Activated CD8-positive, alpha-beta T cell treated with anti-CD3 and anti-CD28 coated beads, Interleukin-2, amount 10 ng/mL, durations not matched to agents 7 days and 5 days (primary cell): ENCODE measurements at places on chromosomes 16 and 17. TPM values are rescaled to one million over a fixed set of nuclear protein-coding genes. Genes with fewer than 3 reads are reported as not detected.

DNA sequence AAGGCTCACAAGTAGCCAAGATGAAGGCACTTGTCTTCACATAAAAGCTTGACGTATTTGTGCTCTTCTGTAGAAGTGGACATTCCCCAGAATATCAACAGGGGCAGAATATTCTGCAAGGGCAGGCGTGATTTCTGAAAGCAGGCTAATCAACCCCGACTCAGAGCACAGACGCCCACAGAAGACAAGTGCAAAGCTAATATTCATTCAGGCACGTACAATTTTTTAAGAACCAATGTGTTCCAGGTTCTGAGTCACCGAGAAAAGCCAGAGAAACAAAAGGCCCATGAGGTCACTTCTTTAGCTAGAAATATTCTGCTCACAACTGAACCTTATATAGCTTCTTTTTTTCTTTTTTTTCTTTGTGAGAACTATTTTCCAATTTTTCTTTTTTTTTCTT lies 121.6 kb downstream of the DNAH9 start:
- H3K4me3 ChIP-seq: no peak overlapping the region
- no peak for DNase-seq
- no peaks in the 10 kb centered on the region for H3K36me3 ChIP-seq
- H3K27me3 ChIP-seq: no peaks in the 10 kb centered on the region
- H3K27ac ChIP-seq: no peak overlapping the region

ZNF423 gene
- total RNA-seq: not detected

- no peaks in the 10 kb centered on the region for H3K4me1 ChIP-seq
- no peaks in the 10 kb centered on the region for H3K36me3 ChIP-seq
- H3K4me3 ChIP-seq: no peak overlapping the region
- DNase-seq: no peak
These were observed 165.0 kb upstream of the ELAC2 start for GRCh38 chr17:13182854-13183253.

GRCh38 chr16:23702951-23703350 lies 10.1 kb downstream of the ERN2 start:
- H3K4me3 ChIP-seq: no peak overlapping the region
- DNase-seq: no peak
- H3K27me3 ChIP-seq: peaks cover 12% of the 10 kb centered on the region

DNA sequence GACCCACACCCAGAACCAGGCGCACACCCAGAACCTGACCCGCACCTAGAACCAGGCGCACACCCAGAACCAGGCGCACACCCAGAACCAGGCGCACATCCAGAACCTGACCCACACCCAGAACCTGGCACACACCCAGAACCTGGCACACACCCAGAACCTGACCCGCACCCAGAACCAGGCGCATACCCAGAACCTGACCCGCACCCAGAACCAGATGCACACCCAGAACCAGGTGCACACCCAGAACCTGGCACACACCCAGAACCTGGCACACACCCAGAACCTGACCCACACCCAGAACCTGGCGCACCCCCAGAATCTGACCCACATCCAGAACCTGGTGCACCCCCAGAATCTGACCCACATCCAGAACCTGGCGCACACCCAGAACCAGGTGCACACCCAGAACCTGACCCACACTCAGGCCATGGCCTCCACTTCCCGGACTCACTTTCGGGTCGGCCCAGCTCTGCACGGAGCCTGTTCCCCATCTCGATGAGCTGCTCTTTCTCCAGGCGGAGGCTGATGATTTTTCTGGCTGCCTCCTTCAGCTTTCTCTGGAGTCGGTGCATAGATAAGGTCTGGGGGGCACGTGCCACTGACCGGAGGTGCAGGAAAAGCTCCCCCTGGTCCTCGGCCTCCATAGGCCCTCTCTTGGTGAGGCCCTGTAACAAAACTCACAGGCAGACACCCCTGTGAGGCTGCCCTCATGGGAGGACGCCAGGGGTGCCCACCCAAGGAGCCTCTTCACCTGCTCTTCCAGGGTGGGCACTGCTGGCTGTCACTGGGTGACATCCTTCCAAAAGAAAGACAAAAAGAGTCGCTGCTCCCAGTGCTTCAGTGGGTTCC lies 53.3 kb upstream of the FASN start:
- H3K27ac ChIP-seq: no peak overlapping the region
- peaks cover 4% of the 10 kb centered on the region for H3K4me1 ChIP-seq
- H3K27me3 ChIP-seq: no peaks in the 10 kb centered on the region
- DNase-seq: no peak
- no peak overlapping the region for H3K4me3 ChIP-seq
